Activated naive CD8-positive, alpha-beta T cell treated with anti-CD3 and anti-CD28 coated beads, Interleukin-2, amount 10 ng/mL, durations not matched to agents 7 days and 5 days (primary cell): ENCODE measurements at places on chromosomes 13 and 19. TPM values are rescaled to one million over a fixed set of nuclear protein-coding genes. Genes with fewer than 3 reads are reported as not detected.

NLRP4 gene
- total RNA-seq: not detected

PEAK3 gene
- 0.14 TPM for total RNA-seq

ZNF492 gene
- total RNA-seq: 2.3 TPM

CEBPA gene
- 1.9 TPM for total RNA-seq

NMRK2 gene
- total RNA-seq: not detected

KRTDAP gene
- total RNA-seq: not detected

TEX29 gene
- total RNA-seq: 0.80 TPM

SLC7A10 gene
- not detected for total RNA-seq

SLC25A41 gene
- 1.0 TPM for total RNA-seq

ZNF575 gene
- 4.6 TPM for total RNA-seq

ARL11 gene
- total RNA-seq: 4.3 TPM

HNRNPA1L2 gene
- total RNA-seq: 14.7 TPM

C1QTNF9B gene
- total RNA-seq: not detected

ZNF208 gene
- total RNA-seq: 2.6 TPM

DNA sequence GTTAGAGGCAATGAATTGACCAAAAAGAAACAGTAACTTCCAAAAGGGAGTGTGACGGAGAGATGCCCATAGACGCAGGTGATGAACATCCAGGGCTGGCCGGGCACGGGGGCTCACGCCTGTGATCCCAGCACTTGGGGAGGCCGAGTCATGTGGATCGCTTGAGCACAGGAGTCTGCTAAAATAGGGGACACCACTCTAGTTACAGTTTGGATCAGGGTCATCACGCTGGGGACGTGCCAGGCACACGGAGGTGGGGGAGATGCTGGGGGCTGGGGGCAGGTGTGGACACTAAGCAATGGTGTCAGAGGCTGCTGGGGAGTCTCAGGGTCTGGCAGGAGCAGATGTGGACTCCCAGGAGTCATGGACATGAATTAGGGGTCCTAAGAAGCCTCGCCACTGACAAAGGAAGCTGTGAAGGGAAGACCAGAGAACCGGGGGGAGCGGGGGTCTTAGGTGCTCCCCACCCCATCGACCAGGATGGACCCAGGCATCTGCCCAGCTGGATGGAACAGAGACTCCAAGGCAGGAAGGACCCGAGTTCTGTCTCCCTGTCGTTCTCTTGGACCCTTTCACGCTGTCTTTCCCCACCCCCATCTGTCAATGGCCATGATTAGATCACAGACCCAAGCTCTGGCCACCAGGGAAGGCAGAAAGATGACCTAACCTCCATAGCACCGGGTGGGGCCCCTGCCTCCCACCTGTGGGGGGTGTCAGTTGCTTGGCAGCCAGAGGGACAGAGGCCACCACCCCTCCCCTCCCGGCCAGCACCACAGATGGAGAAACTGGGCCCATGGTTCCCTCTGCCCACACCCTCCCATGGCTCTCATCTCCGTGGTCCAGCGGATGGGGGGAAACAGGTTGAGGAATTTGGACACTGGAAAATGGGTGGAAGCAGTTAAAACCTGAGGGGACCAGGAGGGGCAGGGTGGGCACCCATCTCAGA, 19.6 kb downstream of the CCDC8 start:
- H3K27ac ChIP-seq: no peak overlapping the region
- no peak overlapping the region for H3K4me3 ChIP-seq
- H3K4me1 ChIP-seq: peaks cover 6% of the 10 kb centered on the region
- H3K36me3 ChIP-seq: peaks cover 13% of the 10 kb centered on the region

- peaks cover 1% of the 10 kb centered on the region for H3K36me3 ChIP-seq
- no peak overlapping the region for H3K4me3 ChIP-seq
- DNase-seq: no peak
- no peaks in the 10 kb centered on the region for H3K27me3 ChIP-seq
- H3K27ac ChIP-seq: no peak overlapping the region
These were observed 11.1 kb downstream of the ACER1 start for GRCh38 chr19:6322284-6322683.

- no peaks in the 10 kb centered on the region for H3K27me3 ChIP-seq
- H3K27ac ChIP-seq: no peak overlapping the region
- no peaks in the 10 kb centered on the region for H3K36me3 ChIP-seq
- no peak for DNase-seq
- no peaks in the 10 kb centered on the region for H3K4me1 ChIP-seq
These were observed 987.0 kb downstream of the DIAPH3 start for GRCh38 chr13:59176775-59177174.

DNA sequence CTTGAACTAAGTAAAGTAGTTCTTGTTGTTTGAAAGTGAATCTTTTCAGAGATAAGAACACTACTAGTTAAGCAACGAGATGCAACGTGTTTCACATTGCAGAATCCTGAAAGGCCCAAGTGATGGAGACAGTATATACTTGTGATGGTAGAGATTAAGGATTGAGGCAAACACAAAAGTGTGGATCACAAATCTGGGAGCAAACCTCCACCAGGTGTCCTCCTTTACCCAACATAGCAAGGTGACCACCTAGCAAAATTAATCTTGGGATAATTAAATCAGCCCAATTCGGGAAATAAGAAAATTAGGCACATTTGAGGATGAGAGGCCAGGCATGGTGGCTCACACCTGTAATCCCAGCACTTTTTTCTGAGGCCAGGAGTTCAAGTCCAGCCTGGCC, 563.9 kb downstream of the DACH1 start:
- peaks cover 4% of the 10 kb centered on the region for H3K27me3 ChIP-seq
- no peak for DNase-seq
- no peak overlapping the region for H3K27ac ChIP-seq
- H3K4me3 ChIP-seq: no peak overlapping the region

- H3K27me3 ChIP-seq: peaks cover 2% of the 10 kb centered on the region
- H3K4me3 ChIP-seq: no peak overlapping the region
- H3K36me3 ChIP-seq: no peaks in the 10 kb centered on the region
- H3K27ac ChIP-seq: no peak overlapping the region
These were observed 65.1 kb upstream of the ARHGEF7 start for GRCh38 chr13:111049791-111050538.

DNA sequence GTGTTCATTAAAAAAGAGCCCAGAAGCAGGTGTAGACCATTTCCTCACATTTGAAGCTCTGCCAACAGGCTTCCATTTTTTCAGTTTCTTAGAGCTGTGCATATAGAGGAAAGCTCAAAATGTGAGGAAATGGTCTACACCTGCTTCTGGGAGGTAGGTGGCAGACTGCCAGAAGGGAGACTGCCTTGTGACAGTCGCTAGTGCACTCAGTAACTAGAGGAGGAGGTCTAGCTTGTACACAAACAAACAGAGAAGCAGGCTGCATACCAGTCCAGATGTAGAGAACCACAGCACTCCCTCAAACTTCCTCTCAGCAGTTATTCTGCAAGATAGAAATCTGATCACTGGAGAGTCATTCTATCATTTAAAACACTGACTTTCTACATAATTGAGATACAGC, 800.2 kb downstream of the EFNB2 start:
- H3K27ac ChIP-seq: no peak overlapping the region
- H3K4me1 ChIP-seq: no peaks in the 10 kb centered on the region
- H3K36me3 ChIP-seq: no peaks in the 10 kb centered on the region
- H3K27me3 ChIP-seq: no peaks in the 10 kb centered on the region

DNA sequence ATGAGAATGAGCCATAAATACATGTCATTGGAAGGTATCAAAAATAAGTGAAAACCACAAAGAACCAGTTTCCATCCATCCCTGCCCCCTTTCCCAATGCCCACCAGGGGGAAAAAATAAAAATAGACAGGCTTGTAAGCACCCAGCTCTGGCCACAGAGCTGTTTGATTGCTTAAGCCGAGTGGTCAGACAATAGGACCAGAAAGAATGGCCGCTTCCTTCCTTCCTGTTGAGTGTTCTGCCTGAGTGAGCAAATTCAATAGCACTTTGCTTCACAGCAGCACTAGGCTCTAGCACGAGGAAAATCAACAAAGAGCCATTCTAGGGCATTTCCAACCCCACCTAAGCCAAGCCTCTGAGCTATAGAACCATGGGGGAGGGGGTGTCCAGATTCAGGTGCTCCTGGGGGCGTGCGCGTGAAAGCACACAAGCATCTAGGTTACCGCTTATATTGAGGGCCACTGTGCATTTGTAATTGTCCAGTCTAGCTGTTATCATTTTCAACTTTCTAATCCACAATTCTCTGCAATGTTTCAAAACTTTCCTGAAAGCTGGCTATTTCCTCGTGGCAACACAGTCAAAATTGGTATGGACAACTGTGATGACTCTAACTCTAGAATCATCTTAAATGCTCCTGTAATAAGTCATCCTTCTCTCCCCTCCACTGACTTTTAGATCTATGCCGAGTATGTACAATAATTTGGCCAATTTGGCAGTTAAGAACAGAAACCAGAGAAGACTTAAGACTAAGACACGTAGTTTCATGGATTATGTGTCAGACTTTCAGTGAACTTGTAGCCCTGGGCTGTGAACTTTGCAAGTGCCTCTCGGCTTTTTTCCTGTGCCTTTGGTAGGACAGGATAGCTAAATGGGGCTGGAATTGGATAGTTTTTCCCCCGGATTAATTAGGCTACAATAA, 64.3 kb downstream of the SPRY2 start:
- no peak for DNase-seq
- H3K36me3 ChIP-seq: no peaks in the 10 kb centered on the region
- H3K4me3 ChIP-seq: no peak overlapping the region
- no peaks in the 10 kb centered on the region for H3K4me1 ChIP-seq
- H3K27ac ChIP-seq: no peak overlapping the region

- no peak overlapping the region for H3K4me3 ChIP-seq
- H3K4me1 ChIP-seq: no peaks in the 10 kb centered on the region
- H3K27me3 ChIP-seq: no peaks in the 10 kb centered on the region
- H3K27ac ChIP-seq: no peak overlapping the region
These were observed 136.3 kb upstream of the UFM1 start for GRCh38 chr13:38213314-38213713.

DNA sequence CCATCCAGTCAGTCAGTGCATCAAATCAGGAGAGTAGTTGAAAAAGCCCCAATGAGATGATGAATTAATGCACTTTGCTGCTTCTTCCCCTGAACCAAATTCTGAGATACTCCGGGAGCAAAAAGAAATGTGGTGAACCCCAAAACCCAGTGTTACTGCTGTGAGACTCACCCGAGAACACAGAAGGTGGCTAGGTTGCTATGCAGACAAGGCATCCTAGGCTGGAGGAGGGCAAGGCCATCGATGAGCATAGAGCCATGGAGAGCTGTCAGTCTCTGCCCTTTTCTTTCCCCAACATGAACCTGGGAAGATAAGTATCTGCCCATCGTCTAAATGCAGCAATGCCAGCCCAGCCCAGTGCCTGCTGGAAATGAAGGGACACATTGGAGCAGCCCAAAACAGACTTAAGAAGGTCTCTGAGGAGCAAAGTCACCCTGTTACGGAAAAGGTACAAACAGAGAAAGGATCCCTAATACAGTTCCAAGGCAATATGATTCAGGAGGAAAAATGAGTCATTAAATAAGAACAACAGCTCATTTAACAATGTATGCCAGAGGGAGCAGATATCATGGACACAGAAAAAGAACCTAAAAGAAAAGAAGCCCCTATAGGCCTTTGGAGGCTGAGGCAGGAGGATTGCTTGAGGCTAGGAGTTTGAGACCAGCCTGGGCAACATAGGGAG, 272.0 kb downstream of the FOXO1 start:
- H3K27me3 ChIP-seq: no peaks in the 10 kb centered on the region
- peaks cover 6% of the 10 kb centered on the region for H3K36me3 ChIP-seq
- no peak overlapping the region for H3K4me3 ChIP-seq

DNA sequence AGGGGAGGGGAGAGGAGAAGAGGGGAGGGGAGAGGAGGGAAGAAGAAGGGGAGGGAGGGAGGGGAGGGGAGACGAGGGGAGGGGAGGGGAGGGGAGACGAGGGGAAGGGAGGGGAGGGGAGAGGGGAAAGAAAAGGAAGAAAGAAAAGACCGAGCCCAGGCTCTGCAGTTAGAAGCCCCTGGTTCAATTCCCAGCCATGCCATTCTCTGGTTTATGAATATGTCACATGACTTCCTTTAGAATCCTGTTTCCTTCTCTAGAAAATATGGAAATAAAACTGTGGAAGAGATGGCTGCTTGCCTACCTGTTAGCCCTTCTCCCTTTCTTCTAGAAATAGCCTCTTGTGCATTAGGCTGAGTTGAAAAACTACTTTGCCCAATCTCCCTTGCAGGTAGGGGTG, 14.3 kb downstream of the TNNT1 start:
- H3K36me3 ChIP-seq: no peaks in the 10 kb centered on the region
- no peak overlapping the region for H3K4me3 ChIP-seq
- H3K27me3 ChIP-seq: peaks cover 36% of the 10 kb centered on the region
- no peak overlapping the region for H3K27ac ChIP-seq
- peaks cover 2% of the 10 kb centered on the region for H3K4me1 ChIP-seq
- no peak for DNase-seq

GRCh38 chr19:43735957-43736356, 18.8 kb downstream of the SMG9 start:
- no peaks in the 10 kb centered on the region for H3K27me3 ChIP-seq
- no peak overlapping the region for H3K27ac ChIP-seq
- H3K4me3 ChIP-seq: no peak overlapping the region
- H3K4me1 ChIP-seq: peaks cover 4% of the 10 kb centered on the region
- no peak for DNase-seq

GRCh38 chr13:79874396-79875360, 393.7 kb downstream of the NDFIP2 start:
- H3K4me1 ChIP-seq: no peaks in the 10 kb centered on the region
- H3K36me3 ChIP-seq: no peaks in the 10 kb centered on the region
- no peak overlapping the region for H3K27ac ChIP-seq
- no peaks in the 10 kb centered on the region for H3K27me3 ChIP-seq
- H3K4me3 ChIP-seq: no peak overlapping the region

DNA sequence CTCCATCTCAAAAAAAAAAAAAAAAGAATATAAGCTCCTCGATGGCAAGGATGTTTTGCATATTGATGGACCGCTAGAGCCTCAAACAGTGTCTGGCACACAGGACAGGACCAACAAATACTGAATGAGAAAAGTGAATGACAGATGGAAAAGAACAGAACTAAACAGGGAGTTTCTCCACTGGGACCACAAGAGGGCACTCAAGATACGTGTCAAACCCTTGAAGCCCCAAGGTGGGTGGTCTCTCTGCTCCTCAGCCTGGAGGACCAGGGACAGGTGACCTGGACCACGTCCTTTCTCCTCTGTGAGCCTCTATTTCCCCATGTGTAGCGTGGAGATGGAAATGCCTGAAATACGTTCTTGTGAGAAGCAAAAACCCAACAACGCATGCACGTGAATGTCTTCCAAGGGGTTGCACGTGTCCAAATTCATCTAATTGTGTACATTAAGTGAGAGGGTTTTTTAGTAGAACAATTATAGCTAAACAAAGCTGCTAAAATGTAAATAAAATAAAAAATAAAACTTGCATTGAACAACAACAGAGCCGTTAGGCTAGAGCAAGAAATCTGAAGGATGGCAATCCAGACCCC, 5.7 kb upstream of the CDC42EP5 start:
- H3K4me3 ChIP-seq: no peak overlapping the region
- H3K36me3 ChIP-seq: no peaks in the 10 kb centered on the region
- no peak for DNase-seq
- H3K27ac ChIP-seq: no peak overlapping the region

GRCh38 chr13:23847497-23847896, 41.7 kb downstream of the MIPEP start:
- H3K36me3 ChIP-seq: no peaks in the 10 kb centered on the region
- peaks cover 14% of the 10 kb centered on the region for H3K4me1 ChIP-seq
- H3K27ac ChIP-seq: no peak overlapping the region
- no peak overlapping the region for H3K4me3 ChIP-seq
